ENCODE measurements at places on chromosomes 3 and 15. TPM values are rescaled to one million over a fixed set of nuclear protein-coding genes. Genes with fewer than 3 reads are reported as not detected.
A peak's percentile ranks its signal among the peaks of the same experiment; 100 is the strongest.

DNA sequence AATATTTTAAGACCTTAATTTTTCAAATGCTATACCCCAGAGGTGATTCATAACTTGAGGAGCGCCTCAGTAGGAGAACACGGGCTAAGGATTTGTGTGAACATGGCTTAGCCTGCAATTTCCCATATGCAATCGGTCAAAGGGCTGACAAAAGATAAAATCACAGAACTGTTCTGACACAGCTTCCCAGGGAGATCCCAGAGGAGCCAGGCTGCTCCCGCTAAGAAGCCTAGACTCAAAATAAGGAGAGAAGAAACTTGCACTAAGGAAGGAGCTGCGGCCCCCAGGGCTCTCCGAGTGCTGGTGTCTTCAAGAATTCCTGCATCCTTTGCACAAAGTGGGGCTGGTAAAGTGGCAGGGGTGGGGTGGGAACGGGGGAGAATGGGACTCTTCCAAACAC lies 106.3 kb upstream of the DLG1 start:
- DNase-seq: no peak

- DNase-seq: no peak
Measured at GRCh38 chr3:192896208-192896607, 21.4 kb downstream of the MB21D2 start.

DNA sequence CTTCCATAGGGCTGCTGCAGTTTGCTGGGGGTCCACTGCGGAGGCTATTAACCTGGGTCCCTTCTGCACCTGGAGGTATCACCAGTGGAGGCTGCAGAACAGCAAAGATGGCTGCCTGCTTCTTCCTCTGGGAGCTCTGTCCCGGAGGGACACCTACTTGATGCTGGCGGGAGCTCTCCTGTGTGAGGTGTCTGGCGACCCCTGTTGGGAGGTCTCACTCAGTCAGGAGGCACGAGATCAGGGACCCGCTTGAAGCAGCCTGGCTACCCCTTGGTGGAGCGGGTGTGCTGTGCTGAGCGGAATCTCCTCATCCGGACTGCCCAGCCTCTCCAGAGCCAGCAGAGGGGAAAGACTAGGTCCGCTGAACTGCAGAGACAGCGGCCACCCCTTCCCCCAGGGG lies 56.0 kb upstream of the CTXND1 start:
- DNase-seq: no peak

The CLPX gene
- total RNA-seq: 39.3 TPM

GRCh38 chr15:43795997-43796396 lies 3.9 kb downstream of the SERF2 start:
- no peak for DNase-seq

GRCh38 chr3:134460965-134461364 lies 24.8 kb downstream of the ANAPC13 start:
- no peak for DNase-seq

GRCh38 chr3:97999103-97999502 lies 26.9 kb upstream of the RIOX2 start:
- DNase-seq: no peak

The EXD1 gene
- not detected for total RNA-seq

- no peak for DNase-seq
Measured at GRCh38 chr3:127600749-127601456, 2.7 kb downstream of the MCM2 start.

DNA sequence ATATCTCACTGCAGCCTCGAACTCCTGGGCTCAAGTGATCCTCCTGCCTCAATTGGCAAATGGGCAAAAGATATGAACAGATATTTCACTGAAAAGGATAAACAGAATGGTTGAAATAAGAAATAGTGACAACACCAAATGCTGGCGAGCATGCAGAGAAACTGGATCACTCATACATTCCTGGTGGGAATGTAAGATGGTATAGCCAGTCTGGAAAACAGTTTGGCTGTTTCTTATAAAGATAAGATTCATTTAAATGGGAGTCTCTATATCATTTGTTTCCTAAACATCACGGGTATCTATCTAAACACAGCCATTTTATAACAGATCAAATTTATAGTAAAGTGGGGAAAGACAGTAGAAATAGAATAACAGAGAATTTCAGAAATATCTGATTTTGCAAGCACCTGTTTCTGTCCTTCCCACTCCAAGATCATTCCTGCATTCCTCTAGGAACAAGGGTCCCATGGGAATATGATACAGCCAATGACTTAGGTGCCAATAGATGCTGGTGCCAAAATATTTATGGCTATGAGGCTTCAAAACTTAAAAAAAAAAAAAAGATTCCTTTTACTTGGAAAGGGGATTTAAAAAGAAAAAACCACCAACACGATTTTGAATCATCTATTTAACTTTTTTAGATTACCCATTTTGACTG lies 9.9 kb upstream of the TFDP2 start:
- DNase-seq: no peak

DNA sequence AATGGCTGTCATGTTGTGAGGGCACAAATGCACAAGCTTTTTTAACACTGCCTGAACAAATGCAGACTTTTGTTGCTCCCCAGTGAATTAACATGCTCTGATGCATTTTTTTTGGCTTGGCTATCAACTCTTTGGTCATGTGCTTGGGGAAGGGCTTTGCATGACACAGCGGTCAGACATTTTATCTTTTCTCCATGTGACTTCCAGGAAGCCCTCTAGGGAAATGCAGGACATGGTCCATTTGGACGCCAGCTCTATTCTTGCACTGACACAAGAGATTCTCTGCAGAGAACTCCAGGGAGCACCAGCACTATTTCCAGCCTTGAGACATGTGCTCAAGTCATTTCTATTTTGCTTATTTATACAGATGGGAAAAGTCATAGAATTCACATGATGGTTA lies 46.2 kb downstream of the NEK11 start:
- no peak for DNase-seq

The THRB gene
- 5.5 TPM for total RNA-seq

DNA sequence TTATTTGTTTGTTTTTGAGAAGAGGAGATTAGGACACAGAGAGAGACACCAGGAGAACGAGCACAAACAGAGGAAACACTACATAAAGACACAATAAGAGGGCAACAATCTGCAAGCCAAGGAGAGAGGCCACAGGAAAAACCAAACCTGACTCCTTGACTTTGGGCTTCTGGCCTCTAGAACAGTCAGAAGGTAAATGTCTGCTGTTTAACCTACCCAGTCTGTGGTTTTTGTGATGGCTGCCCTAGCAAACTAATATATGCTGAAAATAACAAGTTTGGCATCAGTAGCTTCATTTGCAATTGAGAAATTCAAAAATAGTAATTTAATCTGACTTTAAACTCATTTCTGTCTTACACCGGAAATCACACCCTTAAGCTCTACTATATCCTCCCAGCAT lies 110.2 kb downstream of the P3H2 start:
- no peak for DNase-seq

GRCh38 chr3:190810957-190811356 lies 51.5 kb downstream of the GMNC start:
- DNase-seq: no peak

DNA sequence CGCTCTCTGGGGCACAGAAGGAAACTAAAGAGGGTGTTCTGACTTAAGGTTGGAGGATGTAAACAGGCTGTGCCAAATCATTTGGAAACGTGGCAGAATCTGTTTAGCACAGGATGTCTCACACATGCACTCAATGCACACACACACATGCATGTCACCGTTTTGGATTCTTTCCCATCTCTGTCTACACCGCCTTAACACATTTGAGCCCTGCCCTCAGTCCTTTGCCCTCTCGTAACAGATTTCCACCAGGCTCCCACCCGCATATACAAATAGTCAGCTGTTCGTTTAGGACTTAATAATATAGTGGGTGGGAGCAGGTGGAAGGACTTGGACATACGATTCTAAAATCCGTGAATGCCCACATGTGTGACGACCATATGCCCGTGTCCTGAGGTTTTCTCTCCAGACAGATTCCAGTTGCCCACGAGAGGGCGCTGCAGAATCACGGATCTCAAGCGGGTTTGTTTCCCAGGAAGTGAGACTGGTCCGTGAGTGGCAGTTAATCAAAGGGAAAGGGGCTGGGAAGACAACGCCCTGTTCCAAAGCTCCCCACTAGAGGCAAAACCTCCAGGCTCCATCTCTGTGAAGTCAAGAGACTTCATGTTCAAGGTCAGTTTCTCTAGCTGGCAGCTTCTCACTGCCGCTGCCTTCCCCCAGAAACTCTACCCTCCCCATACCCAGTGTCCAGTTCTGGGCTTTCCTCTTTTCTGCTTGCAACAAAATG lies 44.5 kb downstream of the NOX5 start:
- peak; percentile 85 for DNase-seq

The ZNF80 gene
- total RNA-seq: not detected

DNA sequence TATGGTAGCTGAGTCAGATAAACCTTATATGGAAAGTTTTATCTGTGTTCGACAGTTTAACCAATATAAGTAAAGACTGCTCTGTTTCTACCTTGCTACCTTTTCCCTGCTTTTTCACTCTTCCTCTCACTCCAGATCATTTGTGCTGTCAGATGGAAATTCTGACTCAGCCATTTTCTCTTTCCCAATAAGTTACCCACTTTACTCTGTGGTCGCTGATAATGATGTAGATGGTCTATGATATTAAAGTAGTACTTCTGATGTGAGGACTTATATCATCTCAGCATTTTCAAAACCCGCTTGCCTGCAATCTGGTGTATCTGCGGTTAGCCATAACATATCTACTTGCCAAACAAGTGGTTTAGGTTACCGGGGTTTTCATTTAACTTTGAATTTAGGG lies 15.0 kb upstream of the UTS2B start:
- no peak for DNase-seq

The CLDN16 gene
- total RNA-seq: 1.0 TPM

DNA sequence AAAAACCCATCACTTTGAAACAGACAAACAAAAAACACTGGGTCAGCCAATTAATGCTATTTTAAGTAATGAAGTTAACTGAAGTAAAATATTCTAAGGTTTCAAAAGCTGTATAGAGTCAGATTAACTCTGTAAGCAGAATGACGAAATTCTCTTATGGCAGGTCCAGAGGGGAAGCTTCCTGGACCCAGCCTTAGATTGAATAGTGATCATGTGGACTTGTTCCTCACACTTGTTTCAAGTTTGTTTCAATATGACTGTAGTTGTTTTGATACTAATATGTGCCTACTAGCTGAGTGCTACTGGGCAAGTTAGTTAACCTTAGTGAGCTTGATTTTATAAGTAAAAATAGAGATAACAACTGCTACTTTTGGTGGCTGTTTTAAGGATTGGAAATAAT lies 32.6 kb downstream of the PLS1 start:
- DNase-seq: no peak

DNA sequence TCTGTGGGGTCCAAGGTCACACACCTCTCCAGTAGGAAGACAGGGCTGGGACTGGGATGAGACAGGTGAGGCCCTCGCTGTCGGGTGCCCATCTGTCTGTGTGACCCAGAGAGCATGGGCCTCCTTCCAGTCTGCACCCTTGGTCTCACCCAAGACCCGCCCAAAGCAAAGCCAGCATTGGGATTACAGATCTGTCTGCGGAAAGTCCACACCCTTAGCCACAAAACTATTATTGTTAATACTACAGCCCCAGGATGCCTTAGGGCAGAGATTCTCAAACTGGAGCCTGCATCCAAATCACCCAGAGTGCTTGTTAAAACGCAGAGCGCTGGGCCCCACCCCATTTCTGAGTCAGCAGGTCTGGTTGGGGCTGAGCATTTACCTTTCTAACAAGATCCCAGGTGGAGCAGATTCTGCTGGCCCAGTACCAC lies 58.5 kb upstream of the ZNF148 start:
- DNase-seq: no peak

The CDCP1 gene
- 15.8 TPM for total RNA-seq

- no peak for DNase-seq
Measured at GRCh38 chr3:63727233-63727632, 74.8 kb downstream of the SNTN start.

GRCh38 chr15:27601239-27601960 lies 497.7 kb downstream of the OCA2 start:
- no peak for DNase-seq

- no peak for DNase-seq
Measured at GRCh38 chr3:58580826-58581327, 3.7 kb upstream of the FAM107A start.

The CACNA1D gene
- total RNA-seq: 17.2 TPM

DNA sequence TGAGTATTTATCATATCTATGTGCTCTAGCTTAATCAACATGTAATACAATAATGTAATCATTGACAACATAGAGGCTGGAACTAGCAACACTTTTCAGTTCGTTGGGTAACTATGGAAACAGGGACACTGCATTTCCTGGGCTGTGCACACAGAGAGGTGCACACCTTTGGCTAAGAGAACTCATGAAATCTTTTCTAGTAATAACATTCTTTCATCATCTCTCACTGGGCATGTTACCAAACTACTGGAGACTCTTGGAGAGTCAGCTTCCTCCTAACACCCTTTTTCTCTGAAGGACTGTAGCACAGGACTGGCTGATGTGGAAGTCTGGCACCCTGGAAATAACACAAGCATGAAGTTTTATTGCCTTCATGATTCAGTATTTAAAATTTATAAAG lies 135.6 kb downstream of the KCNMB2 start:
- peak; percentile 21 for DNase-seq

The TICRR gene
- total RNA-seq: 0.26 TPM

DNA sequence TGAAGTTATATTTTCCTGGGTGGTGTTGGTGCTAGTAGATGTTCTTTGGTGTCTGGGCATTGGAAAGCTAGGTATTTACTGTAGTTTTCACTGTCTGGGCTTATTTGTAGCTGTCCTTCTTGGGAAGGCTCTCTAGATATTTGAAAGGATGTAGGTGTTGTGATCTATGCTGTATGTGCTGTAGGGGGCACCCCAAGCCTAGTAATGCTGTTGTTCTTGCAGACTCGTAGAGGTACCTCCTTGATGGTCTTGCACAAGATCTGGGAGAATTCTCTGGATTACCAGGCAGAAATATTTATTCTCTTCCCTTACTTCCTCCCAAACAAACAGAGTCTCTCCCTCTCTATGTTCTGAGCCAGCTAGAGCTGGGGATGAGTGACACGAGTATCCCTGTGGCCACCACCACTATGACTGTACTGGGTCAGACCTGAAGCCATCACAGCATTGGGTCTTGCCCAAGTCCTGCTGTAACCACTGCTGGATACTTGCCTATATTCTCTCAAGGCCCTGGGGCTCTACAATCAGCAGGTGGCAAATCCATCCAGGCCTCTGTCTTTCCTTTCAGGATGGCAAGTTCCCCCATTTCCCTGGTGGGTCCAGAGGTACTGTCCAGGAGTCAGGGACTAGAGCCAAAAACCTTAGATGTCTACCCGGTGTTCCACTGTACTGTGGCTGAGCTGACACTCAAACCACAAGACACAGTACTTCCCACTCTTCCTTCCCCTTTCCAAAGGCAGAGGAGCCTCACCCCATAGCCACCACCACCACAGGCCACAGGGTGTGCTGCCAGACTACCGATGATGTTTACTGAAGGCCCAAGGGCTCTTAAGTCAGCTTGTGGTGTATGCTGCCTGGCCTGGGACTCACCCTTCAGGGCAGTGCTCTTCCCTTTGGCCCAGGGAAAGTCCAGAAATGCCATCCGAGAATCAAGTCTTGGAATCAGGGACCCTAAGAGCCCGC lies 195.2 kb upstream of the DPPA4 start:
- DNase-seq: peak; percentile 59
